T1000 (cell line): ENCODE measurements at places on chromosomes 5 and 9.

- no peak for DNase-seq
These were observed 52.6 kb downstream of the NDUFS4 start for GRCh38 chr5:53613061-53613460.

DNA sequence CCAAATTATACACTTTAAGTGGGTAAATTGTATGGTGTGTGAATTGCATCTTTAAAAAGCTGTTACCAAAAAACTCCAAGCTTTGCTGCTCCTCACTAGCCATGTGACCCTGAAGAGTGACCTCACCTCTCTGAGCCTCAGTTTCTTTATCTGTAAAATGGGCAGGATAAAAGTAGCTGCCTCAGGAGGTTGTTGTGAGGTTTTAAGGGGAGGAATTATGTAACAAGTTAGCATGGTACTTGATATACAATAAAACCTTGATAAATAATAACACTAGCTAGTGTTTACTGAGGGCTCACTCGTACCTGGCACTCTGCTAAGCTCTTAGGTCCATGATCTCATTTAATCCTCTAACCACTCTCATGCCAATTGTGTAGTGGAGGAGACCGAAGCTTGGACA, 19.0 kb upstream of the PHF19 start:
- DNase-seq: no peak

DNA sequence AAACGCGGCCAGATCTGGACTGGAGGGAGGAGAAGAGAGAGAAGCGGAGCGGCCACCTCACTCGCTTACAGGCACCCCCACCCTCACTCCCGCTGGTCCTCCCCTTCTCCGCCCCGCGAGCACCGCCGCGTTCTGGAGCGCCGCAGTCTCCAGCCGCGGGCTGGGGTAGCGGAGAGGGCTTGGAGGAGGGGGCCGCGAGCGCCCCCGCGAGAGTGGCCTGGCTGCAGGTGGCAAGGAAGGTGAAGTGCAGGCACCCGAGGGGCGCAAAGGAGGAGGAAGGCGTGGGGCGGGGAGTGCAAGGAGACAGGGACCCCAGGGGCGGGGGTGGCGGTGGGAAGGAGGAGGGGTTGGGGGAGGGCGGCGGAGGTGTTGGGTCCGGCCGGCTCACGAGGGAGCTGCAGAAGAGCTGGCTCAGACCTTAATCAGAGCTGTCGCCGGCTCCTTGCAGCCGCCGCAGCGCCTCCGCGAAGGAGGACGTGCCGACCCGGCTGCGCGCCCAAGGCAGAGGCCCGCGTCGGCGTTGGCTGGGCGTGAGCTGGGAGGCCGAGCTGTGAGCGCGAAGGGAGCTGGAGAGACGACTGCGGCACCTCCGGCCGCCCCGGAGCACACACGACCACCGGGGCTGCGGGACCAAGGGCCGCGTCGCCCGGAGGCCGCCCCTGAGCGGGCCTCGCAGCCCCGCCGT, at the start of gene DMRT3:
TSS of gene DMRT3 (plus strand) at position 398 of the 685 bp plus-strand sequence. CDS start 347 bp downstream, outside the sequence.
- DNase-seq: no peak

- no peak for DNase-seq
These were observed 429.4 kb downstream of the PIK3R1 start for GRCh38 chr5:68644971-68645370.

DNA sequence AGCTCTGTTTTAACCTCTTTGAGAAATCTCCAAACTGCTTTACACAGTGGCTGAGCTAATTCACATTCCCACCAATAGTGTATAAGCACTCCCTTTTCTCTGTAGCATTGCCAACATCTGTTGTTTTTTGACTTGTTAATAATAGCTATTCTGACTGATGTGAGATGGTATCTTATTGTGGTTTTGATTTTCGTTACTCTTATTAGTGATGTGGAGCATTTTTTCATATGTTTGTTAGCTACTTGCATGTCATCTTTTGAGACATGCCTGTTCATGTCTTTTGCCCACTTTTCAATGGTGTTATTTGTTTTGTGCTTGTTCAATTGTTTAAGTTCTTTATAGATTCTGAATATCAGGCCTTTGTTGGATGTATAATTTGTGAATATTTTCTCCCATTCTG, 225.2 kb upstream of the TRPC7 start:
- DNase-seq: no peak

DNA sequence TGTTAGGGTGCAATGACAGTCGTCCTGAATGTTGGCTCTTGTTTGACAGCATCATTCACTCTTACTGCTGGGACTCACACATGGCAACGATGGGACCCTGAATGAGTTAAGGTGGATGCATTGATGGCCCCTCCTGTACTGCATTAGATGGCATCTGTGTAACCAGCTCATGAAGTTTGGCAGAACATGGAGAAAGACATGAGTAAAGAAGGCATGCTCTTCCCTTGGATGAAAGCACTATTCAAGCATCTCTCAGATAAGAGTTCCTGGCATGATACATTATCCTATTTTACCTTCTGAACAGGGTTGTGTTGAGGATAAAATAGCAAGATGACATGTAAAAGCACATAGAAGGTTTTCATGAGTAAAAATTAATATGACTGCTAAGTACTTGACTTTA, 142.2 kb upstream of the GAS1 start:
- DNase-seq: no peak

GRCh38 chr5:126568206-126568755, 26.7 kb downstream of the ALDH7A1 start:
- DNase-seq: no peak

- DNase-seq: no peak
These were observed 54.5 kb downstream of the ADAM19 start for GRCh38 chr5:157520911-157521703.
